NT2/D1 (cell line): ENCODE measurements at places on chromosomes 13 and 19.

DNA sequence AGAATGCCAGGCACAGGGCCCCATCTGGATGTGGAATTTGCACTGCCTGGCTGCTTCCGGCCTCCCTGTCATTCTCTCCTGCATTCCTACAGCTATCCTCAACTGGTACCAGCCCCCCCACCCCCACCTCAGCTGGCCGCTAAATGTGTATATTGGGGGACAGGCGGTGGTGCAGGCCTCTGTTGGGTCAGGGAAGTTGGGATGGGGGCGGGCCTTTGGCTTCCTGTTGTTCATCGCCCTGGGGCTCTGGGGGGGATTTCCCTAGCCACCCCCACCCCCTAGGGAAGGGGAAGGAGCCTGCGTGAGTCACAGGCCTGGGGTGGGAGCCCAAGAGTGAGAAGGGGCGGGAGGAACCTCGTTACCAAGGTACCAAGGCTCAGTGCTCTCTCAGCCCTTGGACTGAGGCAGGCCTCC, 10.6 kb downstream of the POU2F2 start:
- DNase-seq, result no peak

GRCh38 chr13:27001705-27002104, 169.9 kb downstream of the USP12 start:
- no peak for DNase-seq

DNA sequence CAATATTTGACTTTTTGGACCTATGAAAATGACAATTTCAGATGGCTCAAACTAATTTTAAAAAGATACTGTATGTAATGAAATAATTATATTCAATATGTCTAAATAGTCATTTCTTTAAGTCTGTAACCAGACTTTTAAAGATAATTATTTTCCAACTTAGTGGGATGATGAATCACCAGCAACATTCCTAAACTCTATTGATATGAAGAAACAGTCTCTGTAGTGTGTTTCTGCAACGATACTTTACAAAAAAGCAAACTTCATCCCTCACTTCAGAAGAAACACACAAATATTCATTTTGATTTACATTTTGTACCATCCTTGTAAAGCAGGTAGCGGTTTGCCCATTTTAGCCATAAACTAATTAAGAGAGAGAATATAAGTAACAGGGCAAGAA, 417.4 kb downstream of the EFNB2 start:
- DNase-seq, result no peak

GRCh38 chr13:35818633-35819067, 312.5 kb downstream of the DCLK1 start:
- peak; percentile 9 for DNase-seq

DNA sequence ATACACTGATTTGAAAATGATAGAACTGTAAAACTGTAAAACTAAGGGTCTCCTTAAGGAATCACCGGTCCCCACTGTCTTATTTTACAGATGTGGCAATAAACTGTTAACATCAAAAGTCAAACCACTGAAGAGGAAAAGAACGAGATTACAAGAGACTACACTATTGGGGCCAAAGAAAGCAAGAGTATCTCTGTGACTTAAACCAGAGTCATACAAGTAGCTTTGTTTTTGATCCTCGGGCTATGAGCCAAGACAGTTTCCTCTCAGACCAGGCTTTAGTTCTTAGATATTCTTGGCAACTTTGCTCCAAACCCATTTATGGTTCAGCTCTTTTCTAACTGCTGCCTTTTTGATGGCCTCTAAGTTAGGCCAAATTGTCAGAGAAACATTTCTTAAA, 113.8 kb downstream of the TBC1D4 start:
- no peak for DNase-seq

DNA sequence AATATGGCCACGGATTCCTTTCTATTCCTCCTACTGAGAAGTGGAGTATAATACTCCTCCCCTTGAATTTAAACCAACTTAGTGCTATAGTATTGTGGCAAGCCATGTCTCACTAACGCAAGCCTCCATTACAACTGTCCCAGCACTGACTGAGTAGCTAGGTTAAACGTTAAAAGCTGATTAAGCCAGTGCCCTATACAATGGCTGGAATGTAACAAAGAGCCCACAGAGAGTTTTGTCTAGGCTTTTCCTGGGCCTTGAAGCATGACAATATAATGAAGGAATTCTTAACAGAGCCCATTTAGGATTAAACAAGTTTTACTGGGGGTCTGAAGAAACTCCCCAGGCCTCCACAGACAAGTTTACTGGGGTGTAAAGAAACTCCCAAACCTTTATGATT, 254.5 kb upstream of the DACH1 start:
- peak; percentile 20 for DNase-seq

GRCh38 chr13:59504407-59504806, 659.3 kb downstream of the DIAPH3 start:
- no peak for DNase-seq
